ENCODE measurements at places on chromosomes 3 and 15. TPM values are rescaled to one million over a fixed set of nuclear protein-coding genes. Genes with fewer than 3 reads are reported as not detected.

- DNase-seq, result no peak
These were observed 104.5 kb downstream of the RARB start for GRCh38 chr3:25532431-25533162.

GRCh38 chr3:40173227-40173721 is 136.2 kb upstream of the EIF1B start:
- no peak for DNase-seq

Gene ACAD11
- 6.4 TPM for total RNA-seq

Gene ACKR2
- not detected for total RNA-seq

Gene BAHD1
- total RNA-seq, result 11.4 TPM
